ENCODE measurements at places on chromosomes 6 and 20.

- no peak for DNase-seq
Observed at GRCh38 chr6:51429017-51429712, 610.5 kb downstream of the TFAP2B start.

DNA sequence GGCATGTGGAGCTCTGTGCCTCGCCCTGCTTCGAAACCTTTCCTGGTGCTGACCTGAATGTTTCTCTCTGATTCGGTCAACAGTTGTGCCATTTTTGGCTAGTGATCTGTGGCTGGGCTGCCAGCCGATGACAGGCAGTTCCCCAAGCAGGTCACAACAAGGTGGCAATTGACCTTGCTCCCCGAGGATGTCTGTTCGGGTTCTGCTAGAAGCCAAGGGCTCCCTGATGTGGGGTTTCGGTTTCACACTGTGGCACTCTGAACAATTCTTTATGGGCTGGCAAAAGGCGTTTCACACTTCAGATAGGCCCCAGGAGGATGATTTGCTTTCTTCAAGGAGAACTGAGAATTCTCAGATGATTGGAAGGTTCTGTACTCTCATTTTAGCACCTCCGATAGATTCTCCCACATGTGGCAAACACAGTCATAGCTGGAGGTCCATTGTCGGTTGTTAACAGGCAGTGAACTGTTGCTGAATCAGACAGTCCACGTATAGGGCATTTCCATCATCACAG lies 135.6 kb downstream of the SLC24A3 start:
- DNase-seq: no peak

- DNase-seq: no peak
Observed at GRCh38 chr6:98470821-98471220, 363.6 kb upstream of the POU3F2 start.

GRCh38 chr6:37579444-37580067 lies 79.9 kb upstream of the CCDC167 start:
- no peak for DNase-seq

- no peak for DNase-seq
Observed at GRCh38 chr6:43673444-43674084, 14.0 kb downstream of the MRPS18A start.

All from stimulated activated CD8-positive, alpha-beta memory T cell treated with anti-CD3 and anti-CD28 coated beads, Interleukin-12 subunit alpha, Interleukin-12 subunit beta, amount 100 ng/mL, for 1 hour (primary cell).